Stimulated activated CD4-positive, alpha-beta T cell treated with anti-CD3 and anti-CD28 coated beads, Interleukin-15, amount 100 ng/mL, for 1 hour (primary cell): ENCODE measurements at places on chromosomes 1 and 21.

- no peak for DNase-seq
Observed at GRCh38 chr1:38918568-38918967, 23.1 kb downstream of the RHBDL2 start.

GRCh38 chr1:7393136-7393535 lies 378.0 kb upstream of the VAMP3 start:
- DNase-seq = no peak

DNA sequence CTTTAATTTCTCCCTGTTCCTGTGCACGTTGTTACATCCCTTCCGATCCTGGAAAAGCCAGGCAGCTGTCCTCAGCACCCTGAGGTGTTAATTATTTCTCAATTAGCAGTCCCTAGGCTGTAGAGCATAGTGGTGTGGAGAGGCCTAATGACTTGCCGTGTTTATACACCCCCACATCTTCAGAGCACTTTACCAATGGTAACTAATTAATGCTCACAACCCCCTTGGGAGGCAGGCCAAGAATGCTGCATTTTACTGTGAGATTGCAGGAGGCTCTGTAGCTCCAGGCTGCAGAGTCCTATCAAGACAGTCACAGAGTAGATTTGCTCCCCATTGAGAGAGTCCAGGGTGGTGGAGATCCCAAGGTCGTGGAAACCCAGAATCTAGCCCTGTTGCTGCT lies 2.4 kb upstream of the PARS2 start:
- no peak for DNase-seq

GRCh38 chr1:53733447-53733931 lies 5.5 kb downstream of the GLIS1 start:
- no peak for DNase-seq

DNA sequence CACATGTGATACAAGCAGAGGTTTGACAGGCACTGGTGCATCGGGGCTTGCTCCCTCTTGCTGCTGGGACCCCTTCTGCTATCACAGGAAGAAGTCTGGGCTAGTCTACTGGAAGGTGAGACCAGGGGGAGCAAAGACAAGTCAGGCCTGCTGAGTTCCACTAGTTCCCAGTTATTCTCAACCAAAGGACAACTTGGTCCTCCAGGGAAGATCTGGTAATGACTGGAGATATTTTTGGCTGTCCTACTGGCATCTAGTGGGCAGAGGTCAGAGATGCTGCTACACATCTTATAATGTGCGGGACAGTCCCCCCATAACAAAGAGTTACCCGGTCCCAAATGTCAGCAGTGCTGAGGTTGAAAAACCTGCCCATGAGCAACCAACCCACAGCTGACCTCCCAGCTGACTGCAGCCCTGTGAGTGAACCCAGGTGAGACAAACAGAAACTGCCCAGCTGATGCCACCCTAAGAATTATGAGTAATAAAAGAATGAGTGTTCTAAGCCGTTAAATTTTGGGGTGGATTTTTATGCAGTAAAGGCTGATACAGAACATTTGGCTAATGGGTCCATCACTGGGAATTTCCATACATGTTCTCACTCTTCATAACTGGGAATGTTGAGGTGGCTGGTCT lies 71.6 kb downstream of the NENF start:
- no peak for DNase-seq

- no peak for DNase-seq
Observed at GRCh38 chr1:30652152-30652841, 71.1 kb downstream of the MATN1 start.

GRCh38 chr1:71650119-71650518 lies 569.3 kb upstream of the ZRANB2 start:
- no peak for DNase-seq

DNA sequence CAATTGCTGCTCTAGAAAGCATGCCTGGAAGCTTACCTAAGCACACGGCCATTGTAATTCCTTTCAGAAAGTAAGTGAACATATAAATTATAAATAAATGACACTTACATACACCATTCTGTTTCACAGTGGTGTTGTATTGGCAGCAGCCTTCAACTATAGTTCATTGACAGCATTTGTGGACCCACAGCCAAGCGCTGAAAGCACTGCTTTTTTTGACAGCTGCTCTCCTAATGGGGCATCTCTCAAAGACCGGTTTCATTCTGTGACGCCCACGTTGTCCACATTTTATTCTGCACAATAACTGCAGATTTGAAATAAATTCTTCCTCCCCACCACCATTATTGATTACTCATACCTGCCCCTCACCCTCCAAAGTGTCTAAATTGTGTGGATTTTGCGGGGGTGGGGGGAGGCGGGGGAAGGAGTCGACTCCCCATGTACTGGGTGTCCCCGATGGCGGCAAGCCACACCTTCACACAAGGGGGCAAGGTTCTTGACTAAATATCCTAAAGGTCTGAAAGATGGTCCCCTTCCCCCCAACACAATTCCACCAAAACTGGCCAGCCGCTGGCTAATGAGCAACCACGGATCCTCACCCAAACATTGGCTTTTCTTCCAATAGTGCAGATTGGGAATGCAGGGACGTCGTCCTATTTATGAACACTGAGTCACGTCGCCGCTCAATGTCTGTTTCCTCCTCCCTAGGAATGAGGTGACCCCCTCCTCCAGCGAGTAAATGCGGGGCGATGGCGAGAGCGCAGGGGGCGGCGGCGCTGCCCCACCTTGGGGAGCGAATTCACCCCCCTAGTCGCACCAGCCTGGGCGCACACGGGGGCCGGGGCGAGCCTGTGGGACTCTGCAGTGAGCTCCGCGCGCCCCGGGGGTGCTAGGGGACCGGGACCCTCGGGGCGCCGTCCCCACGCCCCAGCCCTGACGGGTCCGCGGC lies 960 bp downstream of the RCAN1 start:
- no peak for DNase-seq

GRCh38 chr1:48794816-48795215 lies 18.1 kb upstream of the BEND5 start:
- DNase-seq = no peak

- no peak for DNase-seq
Observed at GRCh38 chr21:37208056-37208721, 58.9 kb downstream of the VPS26C start.

- DNase-seq = no peak
Observed at GRCh38 chr1:3515774-3516480, 61.5 kb downstream of the ARHGEF16 start.
